ENCODE measurements at places on chromosomes 4 and X. TPM values are rescaled to one million over a fixed set of nuclear protein-coding genes. Genes with fewer than 3 reads are reported as not detected.

DNA sequence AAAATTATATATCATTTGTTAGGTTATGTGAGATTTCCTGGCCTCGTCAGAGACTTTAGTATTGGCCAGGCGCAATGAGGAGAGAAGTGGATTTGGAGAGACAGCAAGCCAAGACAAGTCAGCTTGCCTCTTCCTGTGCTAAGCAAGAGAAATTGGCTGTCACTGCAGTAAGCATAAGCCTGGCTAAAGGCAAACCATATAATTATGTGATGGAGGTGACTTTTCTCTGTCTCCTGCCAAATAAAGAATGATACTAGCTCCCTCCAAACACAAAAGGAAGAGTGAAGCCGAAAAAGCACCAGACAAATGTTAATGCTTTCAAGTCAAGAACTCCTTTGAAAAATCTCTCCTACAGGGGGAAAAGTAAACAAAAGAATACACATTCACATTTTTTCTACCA lies 2246.0 kb downstream of the ARAP2 start:
- peaks cover 14% of the 10 kb centered on the region for H3K4me1 ChIP-seq
- H3K36me3 ChIP-seq: no peaks in the 10 kb centered on the region
- DNase-seq: no peak
- H3K27me3 ChIP-seq: no peaks in the 10 kb centered on the region

- no peaks in the 10 kb centered on the region for H3K27me3 ChIP-seq
- H3K27ac ChIP-seq: peak overlapping the region; percentile 90
- DNase-seq: peak; percentile 72
- no peaks in the 10 kb centered on the region for H3K36me3 ChIP-seq
- H3K4me3 ChIP-seq: peak overlapping the region; percentile 91
- peaks cover 4% of the 10 kb centered on the region for H3K4me1 ChIP-seq
Observed at GRCh38 chrX:103918571-103919269, 43.7 kb upstream of the TMSB15B start.

DNA sequence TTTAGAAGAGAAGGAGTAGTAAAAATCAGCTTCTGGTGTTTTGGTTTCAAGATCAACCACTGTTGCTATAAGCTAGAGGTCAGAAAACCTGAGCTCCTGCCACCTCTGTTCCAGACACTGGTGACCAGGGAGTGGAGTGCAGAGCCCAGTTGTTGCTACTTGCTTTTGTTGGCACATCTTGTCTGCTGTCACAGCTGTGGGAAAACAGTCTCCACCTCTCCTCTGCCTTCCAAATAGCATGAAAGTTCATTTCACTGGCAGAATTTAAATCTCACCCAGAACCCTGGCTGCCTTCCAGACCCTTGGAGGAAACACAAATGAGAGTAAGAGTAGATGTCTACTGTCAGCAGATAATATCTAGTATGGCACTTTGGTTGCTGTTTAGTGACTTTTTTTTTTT lies 297.5 kb upstream of the KLF3 start:
- no peak overlapping the region for H3K4me3 ChIP-seq
- no peaks in the 10 kb centered on the region for H3K4me1 ChIP-seq
- H3K27ac ChIP-seq: no peak overlapping the region

DNA sequence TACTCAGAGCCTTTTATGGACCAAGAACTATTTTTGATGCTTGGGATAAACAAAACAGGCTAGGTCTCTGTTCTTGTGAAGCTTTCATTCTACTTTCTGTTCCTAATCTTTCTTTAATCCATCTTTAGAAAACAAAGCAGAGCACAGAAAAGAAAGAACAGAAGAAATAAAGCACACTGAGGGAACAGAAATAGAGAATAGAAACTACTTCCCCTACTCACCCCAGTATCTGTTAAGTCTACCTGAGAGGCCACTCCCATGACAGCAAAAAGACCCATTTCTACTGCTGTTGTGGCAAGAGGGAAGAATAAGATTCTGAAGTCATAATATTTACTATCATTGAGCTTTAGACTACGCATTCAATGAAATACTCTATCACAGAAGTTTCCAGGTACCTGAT lies 9.2 kb downstream of the RFC1 start:
- no peak for DNase-seq
- no peak overlapping the region for H3K27ac ChIP-seq
- peaks cover 1% of the 10 kb centered on the region for H3K27me3 ChIP-seq
- H3K36me3 ChIP-seq: no peaks in the 10 kb centered on the region

Gene NKAP
- total RNA-seq: 7.8 TPM

Gene AMER1
- total RNA-seq: 11.3 TPM

GRCh38 chr4:158810487-158811215 lies 41.8 kb downstream of the FNIP2 start:
- peak overlapping the region; percentile 36 for H3K27ac ChIP-seq
- H3K4me1 ChIP-seq: peaks cover 42% of the 10 kb centered on the region
- no peaks in the 10 kb centered on the region for H3K27me3 ChIP-seq
- peak overlapping the region; percentile 10 for H3K4me3 ChIP-seq

DNA sequence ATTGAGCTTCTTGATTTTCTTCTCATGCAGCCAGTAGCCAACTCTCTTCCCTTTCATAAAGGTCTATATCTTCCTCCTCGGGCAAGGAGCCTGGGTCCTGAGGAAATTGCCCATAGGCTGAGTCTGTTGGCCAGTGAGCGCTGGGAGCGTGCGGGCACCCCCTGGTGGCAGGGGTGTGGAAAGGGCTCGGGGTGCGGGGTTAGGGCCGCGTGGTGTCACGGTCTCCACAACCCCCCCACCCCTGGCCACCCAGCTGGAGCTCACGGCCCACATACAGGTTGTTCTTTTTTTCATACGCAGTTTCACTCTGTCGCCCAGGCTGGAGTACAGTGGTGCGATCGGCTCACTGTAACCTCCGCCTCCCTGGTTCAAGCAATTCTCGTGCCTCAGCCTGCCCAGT lies 13.1 kb downstream of the RBM10 start:
- no peak overlapping the region for H3K27ac ChIP-seq
- no peaks in the 10 kb centered on the region for H3K27me3 ChIP-seq
- no peaks in the 10 kb centered on the region for H3K4me1 ChIP-seq
- no peaks in the 10 kb centered on the region for H3K36me3 ChIP-seq
- DNase-seq: no peak

Gene VSIG1
- not detected for total RNA-seq

GRCh38 chr4:153067376-153067775 lies 131.3 kb downstream of the FHDC1 start:
- H3K27ac ChIP-seq: no peak overlapping the region
- H3K4me1 ChIP-seq: peaks cover 2% of the 10 kb centered on the region
- H3K4me3 ChIP-seq: no peak overlapping the region
- H3K27me3 ChIP-seq: no peaks in the 10 kb centered on the region
- H3K36me3 ChIP-seq: peaks cover 7% of the 10 kb centered on the region

- no peak overlapping the region for H3K4me3 ChIP-seq
- no peaks in the 10 kb centered on the region for H3K36me3 ChIP-seq
- H3K27ac ChIP-seq: peak overlapping the region; percentile 45
Observed at GRCh38 chr4:40309250-40309774, 25.8 kb upstream of the CHRNA9 start.

- H3K27me3 ChIP-seq: no peaks in the 10 kb centered on the region
- no peaks in the 10 kb centered on the region for H3K36me3 ChIP-seq
- peaks cover 5% of the 10 kb centered on the region for H3K4me1 ChIP-seq
- DNase-seq: peak; percentile 75
- H3K4me3 ChIP-seq: no peak overlapping the region
Observed at GRCh38 chr4:1512738-1513660, 106.8 kb upstream of the NKX1-1 start.

Gene SLC25A53
- total RNA-seq: 5.7 TPM
